ENCODE measurements at places on chromosomes 2 and 18.

DNA sequence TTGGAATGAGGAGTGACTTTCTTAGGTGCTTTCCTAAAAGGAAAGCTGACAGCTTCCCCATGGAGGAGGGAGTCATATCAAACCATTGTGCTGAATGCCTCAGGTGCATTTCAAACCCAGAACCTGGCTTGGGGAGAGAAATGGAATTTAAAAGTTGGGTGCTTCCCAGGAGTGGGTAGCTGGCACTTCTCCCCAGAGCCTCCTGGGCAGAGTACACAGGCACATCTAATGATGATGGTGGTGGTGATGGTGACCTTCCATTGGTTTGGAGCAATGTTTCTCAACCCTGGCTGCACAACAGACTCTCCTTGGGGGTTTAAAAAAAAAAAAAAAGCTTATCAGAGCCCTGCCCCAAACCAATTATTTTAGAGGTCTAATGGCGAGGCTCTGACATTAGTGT is 8.3 kb downstream of the FOSL2 start:
- no peak for DNase-seq

GRCh38 chr2:88627856-88628570 is 749 bp upstream of the EIF2AK3 start:
- DNase-seq, result peak; percentile 82

DNA sequence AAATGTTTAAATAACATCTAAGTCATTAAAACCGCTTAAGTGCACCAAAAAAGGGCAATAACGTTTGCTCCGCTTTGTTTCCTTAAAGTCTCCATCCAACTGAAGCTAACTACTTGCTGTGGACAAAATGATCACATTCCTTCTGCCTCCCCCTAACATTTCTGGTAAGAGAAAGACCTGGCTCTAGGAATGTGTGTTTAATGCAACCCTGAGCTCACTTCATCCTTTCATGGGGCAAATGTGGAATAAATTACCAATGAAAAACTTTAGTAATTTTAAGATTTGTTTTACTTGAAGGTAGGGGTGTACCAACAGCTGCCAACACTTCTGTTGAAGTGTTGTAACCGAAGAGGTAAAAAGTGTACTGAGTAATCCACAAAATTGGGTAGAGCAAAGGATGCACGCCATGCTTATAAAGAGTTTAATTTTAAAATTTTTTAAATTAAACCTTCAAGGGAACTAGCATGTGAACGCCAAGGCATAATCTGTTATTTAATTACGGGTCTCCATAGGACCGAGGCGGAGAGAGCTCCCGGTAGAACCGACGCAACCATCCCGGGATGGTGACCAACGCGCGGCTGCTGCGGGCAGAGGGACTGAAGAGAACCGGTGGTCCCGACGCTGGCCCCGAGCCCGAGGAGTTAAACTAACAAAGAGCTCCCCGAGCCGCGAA is 1.1 kb downstream of the HNRNPLL start:
- DNase-seq, result no peak

DNA sequence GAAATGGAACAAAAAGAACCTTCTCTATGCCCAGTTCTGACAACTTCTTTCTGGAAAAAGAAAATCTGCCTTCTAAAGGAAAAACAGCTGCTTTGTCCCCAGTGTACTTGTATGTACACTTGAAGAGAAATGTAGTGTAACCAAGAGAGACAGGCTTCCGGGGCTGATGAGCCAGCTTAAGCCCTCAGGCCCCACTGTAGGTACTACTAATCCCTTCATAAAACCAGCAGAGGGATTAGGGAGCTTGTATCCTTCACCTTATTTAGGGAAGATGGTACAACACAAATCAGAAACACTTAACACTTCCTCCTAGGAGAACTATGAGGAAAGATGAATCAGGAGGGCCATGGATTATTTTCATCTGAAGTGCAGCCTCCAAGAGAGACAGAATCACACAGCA is 18.8 kb upstream of the SUCLG1 start:
- DNase-seq, result no peak

DNA sequence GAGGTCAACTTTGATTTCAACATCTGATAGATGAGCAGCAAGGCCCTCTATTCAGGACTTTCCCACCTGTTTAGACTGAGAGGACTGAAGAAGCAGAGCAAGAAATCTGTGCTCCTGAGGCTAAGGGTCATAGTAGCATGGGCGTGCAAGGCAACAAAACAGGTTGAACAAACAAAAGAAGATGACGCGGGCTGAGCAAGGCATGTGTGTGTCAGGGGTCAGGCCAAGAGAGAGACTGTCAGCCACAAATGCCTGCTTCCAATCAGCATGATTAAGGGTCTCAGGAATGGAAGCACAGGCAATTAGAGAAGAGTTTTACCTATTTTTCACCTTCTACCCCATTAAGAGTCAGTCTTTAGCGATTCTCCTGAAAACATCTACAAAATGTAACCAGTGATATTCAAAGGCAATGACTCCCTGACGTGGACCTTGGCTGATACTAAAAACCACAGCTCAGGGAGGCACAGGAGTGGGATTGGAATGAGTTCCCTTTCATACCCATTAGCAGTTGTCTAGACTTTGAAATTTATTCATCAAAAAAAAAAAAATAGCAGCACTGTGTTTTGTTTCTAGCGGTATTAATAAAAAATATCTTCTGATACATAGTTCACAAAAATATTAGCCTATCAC is 81.9 kb downstream of the DYNAP start:
- DNase-seq, result no peak

GRCh38 chr2:67169417-67170140 is 227.6 kb upstream of the ETAA1 start:
- no peak for DNase-seq

DNA sequence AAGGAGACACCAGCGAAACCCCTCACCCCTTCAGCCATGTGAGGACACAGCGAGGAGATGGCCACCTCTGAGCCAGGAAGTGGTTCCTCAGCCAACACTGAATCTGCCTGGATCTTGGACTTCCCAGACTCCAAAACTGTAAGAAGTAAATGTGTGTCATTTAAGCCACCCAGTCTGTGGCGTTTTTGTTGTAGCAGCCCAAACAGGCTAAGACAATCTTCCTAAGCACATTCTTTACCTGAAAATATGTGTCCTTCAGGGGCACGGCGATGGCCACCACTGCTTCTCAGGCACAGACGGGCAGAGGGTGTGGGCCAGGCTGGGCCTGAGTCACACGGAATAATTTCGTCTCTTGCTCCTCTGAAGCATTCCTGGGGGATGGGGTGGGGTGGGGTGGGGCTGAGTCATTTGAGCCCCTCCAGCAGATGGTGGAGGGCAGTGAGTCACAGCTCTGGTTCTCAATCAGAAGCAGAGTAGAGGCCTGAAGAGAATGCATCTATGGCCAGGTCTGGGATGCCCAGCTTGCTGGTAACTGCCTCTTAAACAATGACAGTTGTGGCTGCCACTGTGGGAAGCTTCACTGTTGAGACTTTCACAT is 142.4 kb downstream of the CAPN13 start:
- no peak for DNase-seq

DNA sequence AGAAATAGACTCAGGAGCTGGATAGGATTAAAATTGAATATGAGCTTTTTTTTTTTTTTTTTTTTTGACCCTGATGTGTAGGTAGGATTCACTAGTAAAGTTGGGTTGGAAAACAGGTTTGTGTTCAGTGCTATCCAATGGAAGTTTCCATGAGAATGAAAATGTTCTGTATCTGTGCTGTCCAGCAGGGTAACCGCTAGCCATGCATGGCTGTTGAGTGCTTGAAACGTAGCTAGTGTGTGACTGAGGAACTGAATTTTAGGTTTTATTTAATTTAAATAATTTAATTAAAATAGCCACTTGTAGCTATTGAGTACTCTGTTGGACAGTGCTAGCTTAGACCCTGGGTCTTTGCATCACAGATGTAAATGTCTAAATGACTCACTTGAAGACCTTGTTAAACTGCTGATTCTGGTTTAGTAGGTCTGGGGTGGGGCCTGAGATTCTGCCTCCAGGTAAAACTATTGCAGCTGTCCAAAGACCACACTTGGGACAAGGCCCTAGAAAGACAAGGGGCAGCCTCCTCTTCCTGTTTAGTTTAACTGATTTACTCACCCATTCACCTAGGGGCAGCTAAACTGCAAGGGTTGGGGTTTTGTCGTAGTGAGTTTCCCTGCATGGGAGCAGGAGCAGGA is 84.7 kb upstream of the STON1 start:
- no peak for DNase-seq

DNA sequence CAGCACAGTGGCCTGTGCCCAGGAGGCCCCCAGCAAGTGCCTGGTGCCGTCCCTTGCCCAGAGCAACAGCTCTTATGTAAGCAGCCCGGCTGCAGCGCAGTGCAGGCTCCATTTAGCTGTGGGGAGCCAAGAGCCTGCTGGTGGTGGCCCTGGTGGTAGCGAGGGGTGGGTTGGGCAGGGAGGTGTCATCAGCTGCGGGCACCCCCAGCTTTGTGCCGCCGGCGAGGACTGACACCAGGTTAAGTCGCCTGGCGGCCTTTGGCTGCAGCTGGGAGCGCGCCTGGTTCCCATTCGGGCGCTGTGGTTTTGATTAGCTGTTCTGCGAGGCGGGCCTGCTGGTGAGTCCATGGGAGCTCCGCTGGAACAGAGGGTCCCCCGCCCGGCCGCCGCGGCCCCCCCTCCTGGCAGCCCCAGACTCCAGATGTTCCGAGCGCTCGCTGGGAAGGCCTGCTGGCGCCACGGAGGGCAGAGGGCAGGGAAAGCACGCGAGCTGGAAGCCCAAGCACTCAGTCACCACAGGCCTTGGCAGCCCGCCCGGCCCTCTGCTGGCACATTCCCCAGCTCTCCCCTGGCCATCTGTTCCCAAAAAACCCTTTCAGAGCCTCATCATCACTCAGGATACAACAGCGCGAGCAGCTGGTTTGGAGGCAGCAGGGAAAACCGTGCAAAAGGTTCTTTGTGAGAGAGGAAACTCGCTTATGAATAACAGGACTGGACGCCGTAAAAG is 18.4 kb downstream of the ATOH8 start:
- no peak for DNase-seq

- DNase-seq, result no peak
These were observed 2.1 kb upstream of the OTX1 start for GRCh38 chr2:63048367-63049171.

- DNase-seq, result no peak
These were observed 58.2 kb upstream of the ST6GAL2 start for GRCh38 chr2:106944215-106944614.

GRCh38 chr18:48167897-48168253 is 237.4 kb upstream of the SMAD2 start:
- no peak for DNase-seq

DNA sequence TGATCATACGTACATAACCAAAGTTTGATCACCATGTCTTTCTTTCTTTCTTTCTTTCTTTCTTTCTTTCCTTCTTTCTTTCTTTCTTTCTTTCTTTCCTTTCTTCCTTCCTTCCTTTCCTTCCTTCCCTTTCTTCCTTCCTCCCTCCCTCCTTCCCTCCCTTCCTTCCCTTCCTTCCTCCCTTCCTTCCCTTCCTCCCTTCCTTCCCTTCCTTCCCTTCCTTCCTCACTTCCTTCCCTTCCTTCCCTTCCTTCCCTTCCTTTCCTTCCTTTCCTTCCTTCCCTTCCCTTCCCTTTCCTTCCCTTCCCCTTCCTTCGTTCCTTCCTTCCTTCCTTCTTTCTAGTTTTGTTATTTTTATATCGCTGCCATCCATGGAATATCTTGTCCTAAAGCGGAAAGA is 406.7 kb upstream of the DDX18 start:
- no peak for DNase-seq

DNA sequence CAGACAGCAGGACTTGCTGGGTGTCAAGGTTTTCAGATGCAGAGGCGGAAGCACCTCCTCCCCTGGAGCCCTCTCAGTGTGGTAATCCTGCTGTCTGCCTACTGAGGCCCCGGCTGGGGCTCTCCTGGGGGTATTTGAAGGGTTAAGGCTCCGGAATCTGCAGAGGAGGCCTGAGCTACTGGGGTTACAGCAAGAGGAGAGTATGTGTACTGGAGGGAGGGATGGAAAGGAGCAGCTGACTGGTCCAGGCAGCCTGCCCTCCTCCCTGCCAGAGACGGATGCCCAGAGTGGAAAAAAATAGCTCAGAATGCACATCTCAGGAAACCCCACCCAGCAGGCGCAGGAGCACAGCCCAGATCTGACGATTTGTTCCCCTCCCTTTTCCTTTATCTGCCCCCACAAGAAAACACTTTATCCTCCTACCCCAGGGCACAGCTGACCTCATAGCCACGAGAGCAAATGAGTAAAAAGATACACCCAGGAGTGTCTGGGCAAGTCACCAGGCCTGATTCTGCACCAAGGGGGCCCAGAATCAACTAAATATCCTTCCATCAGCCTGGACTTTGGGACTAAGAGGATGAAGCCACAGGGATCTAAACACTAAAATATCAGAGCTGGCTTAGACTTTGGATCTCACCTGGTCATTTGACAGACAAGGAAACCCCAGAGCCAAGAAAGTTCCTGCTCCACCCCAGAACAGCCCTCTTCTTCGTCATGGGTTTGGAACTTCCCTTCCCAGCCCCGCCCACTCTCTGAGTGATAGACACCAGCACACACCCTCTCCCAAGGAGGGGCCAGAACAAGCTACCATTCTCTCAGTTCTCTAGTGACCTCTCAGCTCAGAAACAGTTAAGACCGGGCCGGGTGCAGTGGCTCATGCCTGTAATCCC is 5.5 kb downstream of the TMBIM1 start:
- peak; percentile 88 for DNase-seq

DNA sequence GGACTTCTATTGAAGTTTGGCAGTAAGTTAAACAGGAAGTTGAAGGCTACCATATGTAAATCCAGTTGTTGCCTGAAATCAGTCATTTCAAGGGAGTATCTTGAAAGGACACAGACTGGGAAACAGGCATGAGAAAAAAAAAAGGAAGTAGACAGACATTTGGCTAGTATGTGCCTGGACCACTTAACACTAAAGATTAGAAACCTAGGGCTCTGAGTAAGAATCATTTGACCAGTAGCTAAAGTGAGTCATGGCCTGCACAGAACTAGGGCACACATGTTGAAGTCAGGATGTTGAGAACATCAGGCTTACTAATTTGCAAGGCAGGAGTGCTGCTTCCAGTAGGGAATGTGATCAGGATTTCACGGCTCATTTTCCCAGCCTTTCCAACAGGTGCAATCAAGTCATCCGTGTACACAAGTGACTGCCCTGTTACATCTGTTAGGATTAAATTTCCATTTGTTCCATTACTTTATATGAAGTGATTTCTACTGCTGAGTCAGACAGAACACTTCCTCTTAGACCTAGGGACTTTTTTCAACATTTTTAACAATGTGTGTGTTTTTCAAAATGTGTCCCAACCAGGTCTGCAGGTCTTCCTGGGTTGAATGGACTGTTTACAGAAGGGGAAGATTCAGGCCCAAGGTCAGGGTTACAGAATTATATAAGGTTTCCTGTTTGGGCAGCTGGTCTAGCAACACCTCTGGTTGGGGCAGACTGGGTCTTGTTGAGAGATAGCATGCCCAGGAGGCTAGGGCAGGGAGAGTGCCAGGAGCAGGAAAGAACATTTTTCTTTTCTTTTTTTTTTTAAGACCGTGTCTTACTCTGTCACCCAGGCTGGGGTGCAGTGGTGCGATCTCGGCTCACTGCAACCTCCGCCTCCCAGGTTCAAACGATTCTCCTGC is 145.6 kb downstream of the TGIF1 start:
- peak; percentile 27 for DNase-seq

GRCh38 chr2:64919261-64919660 is 69.9 kb upstream of the SLC1A4 start:
- DNase-seq, result no peak
